ENCODE measurements at places on chromosomes 12 and 14.

DNA sequence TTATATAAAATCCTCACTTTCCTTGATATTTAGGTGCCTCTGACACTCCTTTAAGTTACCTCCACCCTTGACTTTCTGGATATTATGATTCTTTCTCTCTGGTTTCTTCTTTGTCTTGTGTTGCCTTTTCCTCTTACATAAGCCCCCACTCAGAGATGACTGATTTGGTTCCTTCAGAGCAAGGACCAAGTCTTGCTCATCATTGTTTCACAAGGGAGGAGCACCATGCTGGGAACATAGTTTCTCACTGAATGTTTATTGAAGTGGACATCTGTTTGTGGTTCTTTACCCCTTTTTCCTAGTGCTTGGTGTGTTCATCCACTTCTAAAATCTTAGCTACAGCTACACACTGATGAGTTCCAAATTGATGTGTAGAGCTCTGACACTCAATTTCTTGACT, 161.3 kb upstream of the PTPRQ start:
- DNase-seq: peak; percentile 56

GRCh38 chr14:96653597-96653996, 143.6 kb upstream of the VRK1 start:
- no peak for DNase-seq

DNA sequence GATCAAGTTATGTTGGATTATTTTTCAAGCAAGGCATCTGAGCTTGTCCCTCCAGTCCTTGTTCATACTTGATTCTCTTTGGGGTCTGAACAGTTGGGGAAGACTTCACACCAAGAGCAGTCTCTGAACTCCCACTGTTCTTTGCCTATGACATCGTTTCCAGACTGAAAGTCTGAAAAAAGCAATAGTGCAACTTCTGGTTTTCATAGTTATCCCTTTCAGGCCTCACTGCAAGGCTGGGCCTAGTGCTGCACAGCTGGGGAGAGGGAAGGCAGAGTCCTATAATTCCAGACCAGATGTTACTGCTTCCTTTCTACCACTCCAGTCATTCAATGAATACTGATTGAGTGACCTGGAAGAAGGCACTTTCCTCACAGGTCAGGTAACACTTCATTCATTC, 187.1 kb upstream of the CCND2 start:
- DNase-seq: no peak

DNA sequence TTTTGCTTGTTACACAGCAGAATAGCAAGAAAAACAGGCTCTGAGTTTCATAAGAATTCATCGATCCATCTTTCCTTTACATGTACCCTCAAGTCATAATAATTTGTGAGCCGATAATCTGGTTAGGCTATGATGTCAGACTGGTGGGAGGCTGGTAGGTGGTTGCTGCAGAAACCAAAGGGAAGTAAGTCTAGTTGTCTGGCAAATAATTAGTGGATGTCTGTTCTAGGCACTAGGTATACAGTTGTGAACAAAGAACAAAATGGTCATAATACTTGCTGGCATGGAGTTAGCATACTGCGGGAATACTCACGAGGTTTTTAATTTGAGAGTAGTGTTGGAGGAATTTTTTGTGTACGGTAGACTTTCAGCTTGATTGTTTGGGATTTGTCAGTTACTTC, 8.8 kb downstream of the SUSD6 start:
- peak; percentile 62 for DNase-seq

- no peak for DNase-seq
These were observed 29.7 kb downstream of the TMCC3 start for GRCh38 chr12:94620621-94621020.

DNA sequence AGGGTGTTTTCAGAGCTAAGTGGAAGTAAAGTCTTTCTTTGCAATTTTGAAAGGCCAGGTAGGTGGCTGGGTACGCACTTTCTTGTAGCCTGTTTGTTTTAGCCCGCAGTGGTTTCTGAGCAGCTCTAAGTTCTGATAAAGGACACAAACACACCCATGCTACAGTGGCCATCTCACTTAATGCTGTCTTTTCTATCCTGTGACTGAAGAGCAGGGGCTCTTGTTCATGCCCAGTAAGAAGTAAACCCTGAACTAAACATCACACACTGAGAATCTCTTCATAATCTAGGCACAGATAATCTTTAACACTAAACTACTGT, 427.2 kb downstream of the RAD51B start:
- no peak for DNase-seq

DNA sequence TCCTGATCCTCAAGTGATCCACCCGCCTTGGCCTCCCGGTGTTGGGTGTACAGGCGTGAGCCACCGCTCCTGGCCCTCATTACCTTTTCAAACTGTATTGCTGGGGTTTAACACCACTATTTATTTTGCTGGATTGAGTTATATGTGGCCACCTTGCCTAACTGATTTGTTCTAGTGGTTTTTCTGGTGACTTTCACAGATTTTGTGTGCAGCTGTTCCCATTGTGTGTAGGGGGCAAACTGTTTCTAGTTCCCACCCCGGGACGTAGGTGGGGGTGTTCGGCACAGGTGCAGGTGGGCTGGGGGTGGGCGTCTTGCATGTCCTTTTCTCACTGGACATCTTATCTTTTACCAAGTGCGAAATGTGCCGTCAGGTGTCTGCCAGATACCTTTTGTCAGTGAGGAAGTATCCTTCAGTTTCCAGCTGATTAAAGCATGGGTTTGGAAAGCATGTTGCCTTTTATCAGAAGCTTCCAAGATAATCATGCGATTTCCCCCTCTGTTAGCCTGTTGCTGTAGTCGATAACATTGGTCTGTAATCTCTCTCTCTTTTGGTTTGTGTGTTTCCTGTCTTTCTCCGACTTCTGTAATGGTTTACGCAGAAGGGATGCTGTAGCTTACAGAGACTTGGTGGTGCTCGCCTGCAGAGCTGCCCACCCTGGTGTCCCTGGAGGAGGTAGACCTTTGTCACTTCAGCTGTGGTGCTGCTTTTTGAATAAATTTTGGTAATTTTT, 33.6 kb downstream of the AACS start:
- DNase-seq: no peak

- no peak for DNase-seq
These were observed 178.3 kb downstream of the IPO8 start for GRCh38 chr12:30517320-30517719.

- DNase-seq: no peak
These were observed 25.7 kb downstream of the PPP1CC start for GRCh38 chr12:110717037-110717436.

DNA sequence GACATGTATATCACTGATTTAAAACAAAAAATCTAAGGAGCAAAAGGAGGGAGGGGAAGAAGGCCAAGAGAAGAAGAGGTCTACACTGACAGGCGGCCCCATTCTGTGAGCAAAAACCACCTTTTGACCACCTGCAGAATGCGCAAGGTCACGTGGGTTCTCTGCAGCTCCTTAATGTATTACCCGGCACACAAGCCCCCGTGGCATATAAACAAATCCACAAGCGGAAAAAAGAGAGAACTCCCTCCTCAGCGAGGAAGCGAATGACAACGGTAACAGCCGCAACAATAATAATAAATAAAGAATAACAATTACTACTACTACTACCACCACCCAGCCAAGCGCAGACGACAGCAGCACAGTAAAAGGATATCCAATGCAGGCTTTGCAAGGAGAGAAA, 1.3 kb downstream of the KSR2 start:
- no peak for DNase-seq

GRCh38 chr14:78851189-78851588, 681.0 kb downstream of the NRXN3 start:
- DNase-seq: no peak

- no peak for DNase-seq
These were observed 190.0 kb upstream of the C14orf180 start for GRCh38 chr14:104389326-104390220.

- DNase-seq: peak; percentile 42
These were observed 1.5 kb downstream of the RFLNA start for GRCh38 chr12:124296295-124296915.

Measured in epithelial cell of esophagus (primary cell).